ENCODE measurements at places on chromosomes 1 and 21. TPM values are rescaled to one million over a fixed set of nuclear protein-coding genes. Genes with fewer than 3 reads are reported as not detected.

DNA sequence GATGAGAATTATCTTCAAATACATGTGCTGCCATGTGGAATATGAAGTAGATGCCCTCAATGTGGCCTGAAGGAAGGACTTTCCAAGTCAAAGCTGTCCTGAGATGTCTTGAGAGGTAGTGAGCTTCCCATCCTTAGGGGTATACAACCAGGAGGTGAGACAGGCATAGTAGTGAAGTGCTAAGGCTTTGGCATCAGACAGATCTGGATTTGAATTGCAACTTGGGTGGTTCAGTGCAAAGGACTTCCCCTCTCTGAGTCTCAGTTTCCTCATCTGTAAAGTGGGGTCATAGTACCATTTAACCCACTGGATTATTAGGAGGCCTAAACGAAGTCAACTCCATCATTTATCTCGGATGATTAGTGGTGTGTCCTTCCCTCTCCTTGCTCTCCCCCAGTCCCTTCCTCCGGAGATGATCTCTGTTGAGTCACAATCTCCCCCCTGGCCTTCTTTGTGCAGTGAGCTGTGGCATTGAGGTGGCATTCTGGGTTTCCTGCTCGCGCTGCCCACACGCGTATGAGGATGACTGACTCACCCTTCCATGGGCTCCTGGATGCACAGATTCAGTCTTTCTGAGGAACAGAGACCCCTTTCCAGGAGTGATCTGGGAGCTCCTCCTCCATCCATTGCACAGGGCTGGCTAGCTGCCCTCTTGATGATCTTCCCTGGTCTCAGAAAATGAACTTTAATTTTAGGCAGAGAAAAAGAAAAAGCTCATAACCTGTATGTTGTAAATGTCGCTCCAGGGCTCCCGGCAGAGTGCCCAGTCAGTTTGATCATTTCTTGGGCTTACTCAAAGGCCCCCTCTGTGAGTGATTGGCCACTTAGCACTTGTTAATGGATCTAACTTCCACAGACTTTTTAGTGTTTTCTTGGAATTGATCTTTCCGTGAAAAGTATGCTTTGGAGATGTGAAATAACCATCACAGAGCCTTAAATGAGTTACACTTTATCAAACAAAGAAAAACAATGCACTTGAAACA, 354.6 kb downstream of the PTPRU start:
- no peaks in the 10 kb centered on the region for H3K27me3 ChIP-seq
- H3K4me1 ChIP-seq, result no peaks in the 10 kb centered on the region
- no peaks in the 10 kb centered on the region for H3K36me3 ChIP-seq
- no peak overlapping the region for H3K4me3 ChIP-seq
- no peak overlapping the region for H3K27ac ChIP-seq
- DNase-seq, result no peak

GRCh38 chr1:59543211-59543668, 246.3 kb downstream of the FGGY start:
- no peaks in the 10 kb centered on the region for H3K36me3 ChIP-seq
- no peak overlapping the region for H3K27ac ChIP-seq
- DNase-seq, result no peak
- H3K27me3 ChIP-seq, result no peaks in the 10 kb centered on the region

DNA sequence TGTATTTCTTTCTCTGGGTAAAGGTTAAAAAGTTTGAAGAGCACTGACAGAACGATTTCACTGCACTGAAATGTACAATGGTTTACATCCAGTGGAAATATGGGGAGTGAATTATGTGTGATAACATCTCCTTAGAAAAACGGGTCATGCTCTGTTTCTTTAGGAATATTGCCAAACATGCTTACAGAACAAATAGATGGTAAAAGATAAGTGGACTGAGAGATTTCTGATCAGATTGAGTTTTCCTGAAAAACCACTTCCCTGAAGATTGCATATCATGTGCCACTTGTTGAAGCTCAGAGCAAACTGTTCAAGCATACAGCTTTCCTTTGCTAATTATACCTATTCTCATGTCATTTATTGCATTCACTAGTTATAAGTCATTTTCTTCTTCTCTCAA, 29.9 kb upstream of the DISP1 start:
- H3K4me1 ChIP-seq, result no peaks in the 10 kb centered on the region
- no peak overlapping the region for H3K4me3 ChIP-seq
- H3K36me3 ChIP-seq, result no peaks in the 10 kb centered on the region
- DNase-seq, result no peak
- no peak overlapping the region for H3K27ac ChIP-seq

GRCh38 chr21:26471099-26471471, 102.0 kb downstream of the CYYR1 start:
- no peaks in the 10 kb centered on the region for H3K36me3 ChIP-seq
- H3K27me3 ChIP-seq, result no peaks in the 10 kb centered on the region
- H3K4me1 ChIP-seq, result no peaks in the 10 kb centered on the region
- H3K4me3 ChIP-seq, result no peak overlapping the region
- DNase-seq, result no peak

DNA sequence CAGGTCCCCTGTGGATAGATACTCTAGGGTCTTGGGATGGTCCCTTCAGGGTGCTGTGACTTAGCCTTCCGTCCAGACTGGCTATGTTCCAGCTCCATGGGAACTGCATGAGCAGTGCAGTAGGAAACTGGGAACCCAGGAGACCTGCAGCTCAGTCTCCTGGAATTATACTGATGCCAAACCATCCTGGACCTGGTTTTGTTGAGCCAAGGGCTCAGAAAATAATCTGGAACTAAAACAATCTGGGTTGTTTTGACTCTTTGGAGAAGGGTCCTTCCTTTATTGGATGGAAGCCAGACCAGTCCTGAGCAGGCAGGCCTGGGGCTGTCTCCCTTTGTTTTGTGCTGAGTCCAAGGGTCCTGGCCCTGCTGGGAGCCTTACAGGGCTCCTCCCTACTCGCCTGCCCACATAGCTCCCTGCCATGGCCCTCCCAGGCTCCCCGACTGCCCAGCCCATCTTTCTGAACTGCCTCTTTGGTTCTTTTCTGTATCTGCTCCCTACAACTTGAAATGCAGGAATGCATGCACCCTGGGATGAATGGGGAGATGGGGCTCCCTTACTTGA, 1.2 kb downstream of the IPO13 start:
- H3K27me3 ChIP-seq, result no peaks in the 10 kb centered on the region
- H3K27ac ChIP-seq, result no peak overlapping the region
- peaks cover 20% of the 10 kb centered on the region for H3K4me1 ChIP-seq

DNA sequence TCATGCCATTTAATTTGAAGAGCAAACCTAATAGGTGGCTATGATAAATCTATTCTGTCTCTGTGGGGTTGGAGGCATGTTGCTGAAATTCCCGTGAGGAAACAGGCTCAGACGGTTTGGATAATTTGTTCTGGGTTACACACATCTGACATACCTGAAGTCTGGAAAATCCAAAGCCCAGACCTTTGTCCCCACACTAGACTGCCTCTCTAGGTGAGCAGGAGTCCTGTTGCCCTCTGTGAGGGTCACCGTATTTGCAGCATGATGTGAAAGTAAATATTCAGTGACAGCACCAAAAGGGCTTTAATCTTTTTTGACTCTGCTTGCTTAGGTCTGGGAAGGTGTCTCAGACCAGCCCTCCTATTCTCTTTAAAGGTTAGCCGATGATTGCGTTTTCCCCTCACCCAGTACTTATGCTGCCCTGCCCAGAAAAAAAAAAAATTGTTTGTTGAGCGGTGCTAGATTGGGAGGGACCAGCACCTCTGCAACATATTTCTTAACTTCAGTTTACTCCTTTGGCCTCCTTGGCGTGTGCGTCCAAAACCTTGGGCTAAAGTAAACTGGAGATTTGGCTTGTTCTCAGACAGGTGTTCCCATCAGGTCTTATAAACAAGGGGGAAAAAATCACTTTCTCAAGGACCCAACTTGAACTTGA, 67.0 kb downstream of the CACHD1 start:
- no peak overlapping the region for H3K27ac ChIP-seq
- H3K4me1 ChIP-seq, result no peaks in the 10 kb centered on the region
- no peaks in the 10 kb centered on the region for H3K36me3 ChIP-seq

- DNase-seq, result no peak
- no peaks in the 10 kb centered on the region for H3K27me3 ChIP-seq
- H3K4me1 ChIP-seq, result peaks cover 67% of the 10 kb centered on the region
These were observed 3.2 kb downstream of the SLC2A1 start for GRCh38 chr1:42955311-42956063.

GRCh38 chr1:238370599-238370998, 479.9 kb upstream of the ZP4 start:
- DNase-seq, result no peak
- no peaks in the 10 kb centered on the region for H3K27me3 ChIP-seq
- no peak overlapping the region for H3K27ac ChIP-seq
- no peaks in the 10 kb centered on the region for H3K4me1 ChIP-seq
- H3K36me3 ChIP-seq, result no peaks in the 10 kb centered on the region

GRCh38 chr1:155569988-155570592, 7.5 kb upstream of the ASH1L start:
- peaks cover under 1% of the 10 kb centered on the region for H3K4me1 ChIP-seq
- H3K27me3 ChIP-seq, result no peaks in the 10 kb centered on the region
- peaks cover 42% of the 10 kb centered on the region for H3K36me3 ChIP-seq
- H3K27ac ChIP-seq, result peak overlapping the region; percentile 6
- no peak overlapping the region for H3K4me3 ChIP-seq

DNA sequence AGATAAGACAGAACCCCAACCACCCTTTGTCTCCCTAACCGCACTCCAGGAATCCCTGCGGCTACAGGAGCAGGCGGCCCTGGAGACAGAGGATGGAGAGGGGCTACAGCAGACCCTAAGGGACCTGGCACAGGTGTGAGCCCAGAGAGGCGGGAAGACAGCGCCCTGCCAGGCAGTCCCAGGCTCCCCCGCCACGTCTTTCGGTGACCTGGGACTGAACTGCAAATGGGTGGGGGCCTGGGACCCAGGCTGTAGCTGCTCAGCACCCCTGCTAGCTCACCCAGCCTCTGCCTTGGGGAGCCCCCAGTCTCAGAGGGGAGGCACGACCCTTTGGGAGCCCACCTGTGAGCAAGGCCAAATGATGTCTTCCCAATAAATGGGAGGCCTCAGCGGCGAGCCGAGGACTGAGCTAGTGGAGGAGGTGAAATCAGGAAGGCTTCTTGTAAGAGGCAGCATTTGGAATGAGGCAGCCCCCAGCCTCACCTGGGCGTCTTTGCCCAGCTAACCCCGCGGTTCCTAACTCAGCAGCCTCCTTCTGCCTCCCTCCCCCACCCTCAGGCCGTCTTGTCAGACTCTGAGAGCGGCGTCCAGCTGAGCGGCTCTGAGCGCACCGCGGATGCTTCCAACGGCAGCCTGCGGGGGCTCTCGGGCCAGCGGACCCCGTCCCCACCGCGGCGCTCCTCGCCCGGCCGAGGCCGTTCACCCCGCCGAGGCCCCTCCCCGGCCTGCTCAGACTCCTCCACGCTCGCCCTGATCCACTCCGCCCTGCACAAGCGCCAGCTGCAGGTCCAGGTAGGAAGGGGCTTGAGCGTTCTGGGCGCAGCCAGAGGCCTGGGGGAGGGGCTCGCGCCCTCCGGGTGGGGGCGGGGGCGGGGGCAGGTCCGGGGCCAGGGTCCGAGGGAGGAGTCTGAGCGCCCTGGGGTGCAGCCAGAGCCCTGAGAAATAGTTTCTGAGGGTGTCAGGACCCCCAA, 16.9 kb downstream of the CROCC start:
- peaks cover 24% of the 10 kb centered on the region for H3K4me1 ChIP-seq
- no peak overlapping the region for H3K27ac ChIP-seq
- no peak overlapping the region for H3K4me3 ChIP-seq
- H3K27me3 ChIP-seq, result no peaks in the 10 kb centered on the region
- no peak for DNase-seq

DNA sequence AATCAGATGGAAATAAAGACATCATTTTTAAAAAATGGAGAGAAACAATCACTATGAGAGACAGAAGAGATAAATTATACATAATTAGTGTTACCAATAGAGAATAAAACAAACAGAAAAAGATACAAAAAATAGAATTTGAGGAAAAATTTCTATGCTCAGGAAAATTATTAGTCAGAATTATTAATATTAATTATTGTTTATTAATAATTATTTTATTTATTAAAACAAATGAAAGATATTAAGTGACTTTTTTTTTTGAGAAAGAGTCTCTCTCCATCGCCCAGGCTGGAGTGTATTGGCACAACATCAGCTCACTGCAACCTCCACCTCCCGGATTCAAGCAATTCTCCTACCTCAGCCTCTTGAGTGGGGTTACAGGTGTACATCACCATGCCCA, 299.8 kb upstream of the NR5A2 start:
- H3K27ac ChIP-seq, result no peak overlapping the region
- no peak overlapping the region for H3K4me3 ChIP-seq
- no peak for DNase-seq
- no peaks in the 10 kb centered on the region for H3K27me3 ChIP-seq
- no peaks in the 10 kb centered on the region for H3K4me1 ChIP-seq
- no peaks in the 10 kb centered on the region for H3K36me3 ChIP-seq

DNA sequence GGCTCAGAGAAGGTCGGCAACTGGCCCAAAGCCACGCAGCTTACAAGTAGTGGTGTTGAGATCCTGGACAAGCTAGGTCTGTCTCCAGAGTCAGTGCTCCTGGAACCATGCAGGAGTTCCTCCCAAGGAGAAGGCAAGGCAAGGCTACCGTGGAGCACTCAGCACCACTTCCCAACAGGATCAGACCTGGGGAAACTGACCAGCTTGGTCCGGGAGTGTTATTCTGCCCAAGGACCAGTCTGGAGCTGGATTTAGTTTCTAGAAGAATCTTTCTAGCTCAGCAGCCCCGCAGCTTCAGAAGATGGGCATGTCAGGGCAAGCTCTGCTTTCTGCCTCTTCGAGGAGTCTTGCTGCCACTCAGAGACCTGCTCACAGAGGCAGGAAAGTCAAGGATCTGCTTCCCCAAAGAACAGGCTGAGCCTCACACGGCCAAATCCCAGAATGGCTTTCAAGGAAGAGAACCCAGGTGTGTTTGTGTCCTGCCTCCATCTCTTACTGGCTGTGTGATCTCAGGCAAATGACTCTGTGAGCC, 302.8 kb downstream of the MATN1 start:
- DNase-seq, result no peak
- H3K36me3 ChIP-seq, result no peaks in the 10 kb centered on the region
- no peak overlapping the region for H3K27ac ChIP-seq
- peaks cover 19% of the 10 kb centered on the region for H3K27me3 ChIP-seq
- H3K4me1 ChIP-seq, result no peaks in the 10 kb centered on the region

DNA sequence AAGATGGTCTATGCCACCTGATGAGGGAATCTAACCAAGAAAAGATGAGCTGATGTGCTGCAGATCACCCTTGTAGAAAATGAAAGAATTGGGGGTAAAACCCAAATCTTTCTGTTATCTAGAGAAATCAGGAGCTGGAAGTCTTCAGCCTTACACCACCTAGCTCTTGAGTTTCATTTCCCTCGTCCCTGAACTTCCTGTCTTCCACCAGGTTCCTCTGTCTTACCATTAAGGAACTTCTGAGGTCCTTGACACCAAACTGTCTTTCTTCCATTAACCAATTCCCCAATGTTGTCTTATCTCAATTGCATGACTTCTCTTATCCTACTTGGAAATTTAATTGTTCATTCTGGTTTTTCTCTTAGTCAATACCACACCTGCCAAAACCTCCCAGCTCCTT, 31.5 kb downstream of the LPAR3 start:
- DNase-seq, result no peak
- H3K27ac ChIP-seq, result no peak overlapping the region
- H3K4me1 ChIP-seq, result no peaks in the 10 kb centered on the region
- H3K4me3 ChIP-seq, result no peak overlapping the region
- H3K36me3 ChIP-seq, result no peaks in the 10 kb centered on the region

- H3K27ac ChIP-seq, result no peak overlapping the region
- H3K4me3 ChIP-seq, result no peak overlapping the region
- no peak for DNase-seq
- no peaks in the 10 kb centered on the region for H3K4me1 ChIP-seq
- no peaks in the 10 kb centered on the region for H3K36me3 ChIP-seq
These were observed 129.0 kb upstream of the CAMK1G start for GRCh38 chr1:209454340-209454994.

- H3K4me1 ChIP-seq, result peaks cover 3% of the 10 kb centered on the region
- H3K27ac ChIP-seq, result no peak overlapping the region
- H3K4me3 ChIP-seq, result no peak overlapping the region
These were observed 120.8 kb upstream of the RRP15 start for GRCh38 chr1:218164111-218164929.

Gene HHIPL2
- total RNA-seq, result 0.40 TPM

Gene ACOT7
- 95.5 TPM for total RNA-seq

Gene SPRR1A
- total RNA-seq, result not detected

Gene GSTM5
- total RNA-seq, result not detected
